ENCODE measurements at places on chromosomes 1 and 21. TPM values are rescaled to one million over a fixed set of nuclear protein-coding genes. Genes with fewer than 3 reads are reported as not detected.
A peak's percentile ranks its signal among the peaks of the same experiment; 100 is the strongest.

OLFML2B gene
- total RNA-seq: 9.2 TPM

DNA sequence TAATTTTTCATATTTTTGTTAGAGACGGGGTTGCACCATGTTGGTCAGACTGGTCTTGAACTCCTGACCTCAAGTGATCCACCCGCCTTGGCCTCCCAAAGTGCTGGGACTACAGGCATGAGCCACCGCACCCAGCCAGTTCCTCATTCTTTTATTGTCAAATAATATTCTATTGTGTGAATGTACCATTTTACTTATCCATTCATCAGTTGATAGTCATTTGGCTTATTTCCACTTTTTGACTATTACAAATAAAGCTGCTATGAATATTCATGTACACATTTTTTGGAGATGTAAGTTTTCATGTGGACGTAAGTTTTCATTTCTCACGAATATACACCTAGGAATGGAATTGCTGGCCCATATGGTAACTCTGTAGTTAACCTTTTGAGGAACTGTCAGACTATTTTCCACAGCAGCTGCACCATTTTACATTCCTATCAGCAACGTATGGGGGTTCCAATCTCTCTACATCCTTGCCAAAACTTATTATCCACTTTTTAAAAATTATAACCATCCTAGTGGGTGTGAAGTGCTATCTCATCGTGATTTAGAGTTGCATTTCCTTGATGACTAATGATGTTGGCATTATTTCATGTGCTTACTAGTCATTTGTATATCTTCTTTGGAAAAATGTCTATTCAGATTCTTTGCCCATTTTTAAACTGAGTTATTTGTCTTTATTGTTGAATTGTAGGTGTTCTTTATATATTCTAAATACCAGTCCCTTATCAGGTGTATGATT lies 12.7 kb downstream of the PACC1 start:
- DNase-seq: no peak

KPRP gene
- not detected for total RNA-seq

DNA sequence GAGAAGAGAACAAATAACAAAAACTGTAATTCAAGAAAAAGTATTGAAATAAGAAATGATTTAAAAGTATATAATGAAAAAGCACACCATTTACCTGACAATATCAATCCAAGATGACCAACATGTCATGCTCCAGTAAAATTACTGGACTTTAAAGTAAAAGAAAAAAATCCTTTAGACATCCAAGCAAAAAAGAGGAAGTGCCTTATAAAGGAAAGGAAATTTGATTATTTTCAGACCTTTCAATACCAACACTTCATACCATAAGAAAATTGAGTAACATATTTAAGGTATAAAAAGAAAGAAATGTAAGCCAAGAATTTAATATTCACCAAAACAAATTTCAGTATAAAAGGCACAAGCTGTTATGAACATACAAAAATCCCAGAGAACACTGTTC lies 46.2 kb upstream of the SSX2IP start:
- DNase-seq: no peak

CRABP2 gene
- 2.5 TPM for total RNA-seq

KRTAP19-4 gene
- not detected for total RNA-seq

DNA sequence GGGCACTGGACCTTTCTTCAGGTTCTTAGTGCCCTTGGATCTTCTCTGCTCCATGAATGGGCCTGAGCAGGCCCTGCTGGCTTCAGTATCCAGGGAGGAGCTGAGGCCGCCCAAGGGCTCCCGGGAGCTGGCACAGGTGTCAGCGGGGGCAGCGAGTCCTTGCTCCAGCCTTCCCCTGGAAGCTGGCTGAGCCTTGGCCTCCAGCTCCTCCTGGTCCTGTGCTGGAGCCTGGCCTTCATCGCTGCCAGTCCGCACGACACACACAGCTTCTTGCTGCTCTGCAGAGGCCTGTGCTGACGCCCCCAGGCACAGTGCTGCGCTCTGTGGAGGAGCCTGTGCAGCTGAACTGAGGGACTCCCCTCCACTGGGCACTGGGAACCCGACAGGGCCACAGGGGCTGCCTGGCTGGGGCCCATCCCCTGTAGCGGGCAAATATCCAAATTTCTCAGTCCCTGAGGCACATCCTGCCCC lies 1.7 kb downstream of the SPOCD1 start:
- peak; percentile 52 for DNase-seq

DNA sequence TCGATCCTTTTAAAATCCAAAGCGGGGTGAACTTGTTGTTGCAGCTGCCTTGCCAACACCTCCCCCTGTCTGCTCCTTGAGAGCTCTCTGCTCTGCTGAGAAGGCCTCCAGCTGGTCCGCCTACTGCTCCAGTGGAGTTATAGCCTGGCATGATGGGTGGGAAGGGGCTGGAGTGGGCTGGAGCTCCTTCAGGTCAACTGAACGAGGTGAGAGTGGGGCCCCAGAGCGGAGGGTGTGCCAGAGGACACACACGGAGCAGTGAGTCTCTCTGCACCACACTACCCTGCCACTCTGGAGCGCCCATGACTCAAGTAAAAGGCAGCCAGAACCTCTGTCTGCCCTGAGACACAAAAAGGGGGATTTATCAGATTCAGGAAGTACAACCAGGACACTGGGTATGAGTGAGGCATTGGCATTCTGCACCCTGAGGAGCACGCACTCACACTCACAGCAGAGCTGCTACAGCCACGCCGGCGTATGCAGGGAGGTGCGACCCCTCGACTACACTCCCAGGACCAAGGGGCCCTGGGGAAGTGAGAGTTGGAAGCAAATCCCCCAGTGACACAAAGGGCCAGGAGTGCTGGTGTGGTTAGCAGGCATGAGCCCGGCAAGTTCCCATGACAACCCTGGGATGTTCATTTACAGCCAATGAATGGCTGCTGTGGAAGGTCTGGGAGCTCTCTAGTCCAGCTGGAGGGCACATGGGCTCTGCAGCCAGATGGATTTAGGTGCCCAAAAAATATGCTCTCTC lies 28.0 kb upstream of the EVA1B start:
- DNase-seq: no peak
